ENCODE measurements at places on chromosomes 6 and 20. TPM values are rescaled to one million over a fixed set of nuclear protein-coding genes. Genes with fewer than 3 reads are reported as not detected.

The TSBP1 gene
- not detected for total RNA-seq

The C6orf141 gene
- total RNA-seq: 37.8 TPM

The ATP9A gene
- total RNA-seq: 35.1 TPM

The MEP1A gene
- 0.34 TPM for total RNA-seq

The VGLL2 gene
- not detected for total RNA-seq

The CLIC5 gene
- 3.2 TPM for total RNA-seq

The INSM1 gene
- 1.5 TPM for total RNA-seq

All from prostate gland (tissue), 2 donors.